Activated T-helper 1 cell treated with anti-CD3 and anti-CD28 coated beads, Interleukin-2, amount 50 U/mL, for 16 hours (primary cell): ENCODE measurements at places on chromosomes 3 and 15.
A peak's percentile ranks its signal among the peaks of the same experiment; 100 is the strongest.

- DNase-seq, result no peak
Measured at GRCh38 chr15:69762373-69763148, 309.9 kb downstream of the RPLP1 start.

GRCh38 chr3:104198131-104198530 lies 1168.6 kb upstream of the ALCAM start:
- no peak for DNase-seq

DNA sequence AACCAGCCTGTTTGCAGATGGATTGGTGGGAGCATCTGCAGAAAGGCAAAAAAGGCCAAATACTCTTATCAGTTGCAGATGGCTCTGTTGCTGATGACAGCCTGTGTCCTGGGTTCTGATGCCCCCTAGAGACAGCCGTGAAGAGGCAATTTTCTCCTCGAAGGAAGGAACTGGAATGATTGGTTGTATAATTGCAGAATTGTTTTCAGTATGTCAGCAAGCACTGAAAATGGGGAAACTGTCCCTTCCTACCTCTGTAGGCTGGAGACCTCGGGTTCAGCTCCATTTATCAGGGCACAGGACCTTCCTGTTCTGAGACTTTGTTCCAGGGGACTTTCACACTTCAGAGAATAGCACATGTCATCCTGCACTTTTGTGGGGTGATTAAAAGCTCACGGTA lies 103.0 kb downstream of the PGPEP1L start:
- no peak for DNase-seq

DNA sequence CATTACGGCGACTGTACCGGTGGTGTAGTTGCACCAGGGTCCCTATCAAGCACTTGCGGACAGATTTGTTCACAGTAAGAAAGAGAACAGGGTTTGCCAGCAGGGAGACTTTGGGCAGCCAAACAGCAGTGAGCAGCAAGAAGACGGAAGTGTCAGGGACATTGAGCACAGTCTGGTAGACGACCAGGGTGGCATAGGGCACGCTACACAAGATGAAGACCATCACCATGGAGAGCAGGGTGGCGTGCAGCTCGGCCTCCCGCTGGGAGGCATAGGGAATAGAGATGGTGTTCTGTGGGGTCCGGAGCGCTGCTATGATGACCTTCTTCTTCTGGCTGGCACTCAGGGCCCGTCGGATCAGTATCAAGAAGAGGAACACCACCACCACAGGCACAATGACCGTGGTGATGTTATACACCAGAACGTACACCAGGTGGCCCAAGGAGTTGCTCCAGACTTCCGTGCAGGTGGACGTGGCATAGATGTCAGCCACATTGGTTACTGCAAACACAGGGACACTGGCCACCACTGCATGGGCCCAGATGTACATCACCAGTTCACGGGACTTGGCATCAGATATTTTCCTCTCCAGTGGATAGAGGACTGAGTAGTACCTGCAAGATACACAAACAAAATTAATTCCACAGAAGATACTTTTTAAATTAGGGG lies 19.1 kb upstream of the FSIP1 start:
- DNase-seq, result no peak

- DNase-seq, result no peak
Measured at GRCh38 chr3:193774272-193774915, 181.4 kb downstream of the OPA1 start.

DNA sequence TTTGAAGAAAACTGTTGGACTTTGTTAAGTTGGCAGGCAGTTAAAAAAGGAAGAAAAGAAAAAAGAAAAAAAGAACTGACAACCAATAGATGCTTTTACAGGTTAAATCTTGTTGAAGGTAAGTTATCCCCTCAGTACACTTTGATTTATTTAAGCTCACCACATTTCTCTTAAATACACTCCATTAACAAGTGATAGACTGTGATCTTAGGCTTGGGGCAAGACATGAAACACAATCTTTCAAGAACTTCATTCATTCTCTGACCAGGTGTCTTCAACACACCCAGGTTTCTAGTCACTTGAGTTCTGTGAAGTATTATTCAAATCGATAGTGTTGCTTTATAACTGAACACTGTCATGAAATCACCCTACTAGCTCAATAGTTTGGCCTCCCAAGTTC lies 751.9 kb downstream of the ROBO1 start:
- no peak for DNase-seq

- DNase-seq, result no peak
Measured at GRCh38 chr3:190064112-190064511, 56.6 kb downstream of the P3H2 start.

- DNase-seq, result no peak
Measured at GRCh38 chr3:37718632-37719031, 143.0 kb upstream of the CTDSPL start.

- peak; percentile 83 for DNase-seq
Measured at GRCh38 chr3:183285828-183286457, 32.9 kb downstream of the B3GNT5 start.

DNA sequence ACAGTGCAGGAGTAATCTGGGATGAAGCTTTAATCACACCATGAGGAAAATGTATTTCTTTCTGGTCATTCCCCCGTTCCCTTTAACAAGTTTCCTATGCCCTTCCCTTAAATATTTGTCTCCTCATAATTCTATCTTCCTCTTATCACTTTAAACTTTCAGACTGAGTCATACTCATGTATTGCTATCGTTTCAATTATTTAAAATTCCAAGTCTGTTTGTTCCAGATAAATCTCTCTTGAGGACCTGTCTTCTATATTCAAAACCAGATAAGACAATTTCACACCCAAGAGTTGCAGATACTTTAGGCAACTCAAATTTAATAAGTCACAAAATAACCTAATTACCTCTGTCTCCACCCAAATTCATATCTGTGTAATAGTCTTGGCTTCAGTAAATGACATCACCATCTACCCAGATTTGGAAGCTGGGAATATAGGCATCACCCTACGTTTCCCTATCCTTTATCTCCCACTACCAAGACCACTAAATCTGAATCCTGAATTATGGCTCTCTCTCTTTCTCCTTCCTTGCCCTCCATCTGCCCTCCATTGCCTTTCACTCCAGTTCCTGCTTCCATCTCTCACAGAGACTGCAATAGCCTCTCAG lies 220.1 kb downstream of the PYDC2 start:
- DNase-seq, result no peak

GRCh38 chr3:139421040-139421439 lies 31.6 kb upstream of the COPB2 start:
- DNase-seq, result no peak

- no peak for DNase-seq
Measured at GRCh38 chr15:87743562-87743961, 513.0 kb downstream of the NTRK3 start.

GRCh38 chr3:157953565-157953964 lies 152.7 kb downstream of the SHOX2 start:
- no peak for DNase-seq

DNA sequence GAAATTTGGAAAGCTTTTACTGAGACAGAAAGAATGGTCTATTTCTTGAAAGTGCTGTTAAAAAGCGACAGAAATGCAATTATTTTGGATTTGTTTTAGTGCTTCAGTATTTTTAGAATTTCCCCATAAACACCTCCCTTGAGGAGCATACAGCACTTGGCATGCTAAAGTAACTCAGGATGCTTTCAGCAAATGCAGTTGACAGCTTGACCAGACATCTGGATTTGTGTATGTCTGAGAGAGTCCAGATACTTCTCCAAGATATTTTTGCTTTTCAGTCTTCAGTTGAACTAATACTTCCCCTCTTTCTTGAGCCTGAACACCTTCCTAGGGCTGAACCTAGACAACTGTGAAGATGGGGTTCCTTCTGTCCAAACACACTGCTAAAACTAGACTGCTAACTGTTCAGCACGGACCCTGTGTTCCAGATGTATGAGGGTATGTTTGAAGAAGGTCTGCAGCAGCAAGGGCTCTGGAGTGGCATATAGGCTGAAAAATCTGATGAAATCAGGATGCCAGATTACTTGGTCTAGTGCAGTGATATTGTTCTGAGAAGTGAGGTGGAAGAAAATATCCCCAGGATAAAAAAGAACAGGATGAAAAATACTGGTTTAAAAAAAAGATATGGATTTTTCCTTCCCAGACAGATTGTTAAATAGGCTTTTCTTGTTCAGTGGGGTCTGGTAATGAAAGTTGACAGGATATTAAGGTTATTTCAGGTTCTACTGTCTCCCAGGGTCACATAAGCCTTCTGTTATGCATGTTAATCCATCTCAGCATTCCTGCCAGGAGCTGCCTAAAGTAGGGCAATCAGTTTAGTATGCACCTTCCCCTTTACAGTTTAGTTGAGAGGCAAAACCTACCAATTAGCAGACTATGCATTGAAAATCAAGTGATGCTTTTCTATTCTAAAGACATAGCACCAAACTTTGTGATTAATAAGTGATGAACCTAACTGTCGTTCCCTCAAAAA lies 516.9 kb upstream of the TBL1XR1 start:
- no peak for DNase-seq

GRCh38 chr3:104805508-104805907 lies 561.2 kb upstream of the ALCAM start:
- DNase-seq, result no peak

DNA sequence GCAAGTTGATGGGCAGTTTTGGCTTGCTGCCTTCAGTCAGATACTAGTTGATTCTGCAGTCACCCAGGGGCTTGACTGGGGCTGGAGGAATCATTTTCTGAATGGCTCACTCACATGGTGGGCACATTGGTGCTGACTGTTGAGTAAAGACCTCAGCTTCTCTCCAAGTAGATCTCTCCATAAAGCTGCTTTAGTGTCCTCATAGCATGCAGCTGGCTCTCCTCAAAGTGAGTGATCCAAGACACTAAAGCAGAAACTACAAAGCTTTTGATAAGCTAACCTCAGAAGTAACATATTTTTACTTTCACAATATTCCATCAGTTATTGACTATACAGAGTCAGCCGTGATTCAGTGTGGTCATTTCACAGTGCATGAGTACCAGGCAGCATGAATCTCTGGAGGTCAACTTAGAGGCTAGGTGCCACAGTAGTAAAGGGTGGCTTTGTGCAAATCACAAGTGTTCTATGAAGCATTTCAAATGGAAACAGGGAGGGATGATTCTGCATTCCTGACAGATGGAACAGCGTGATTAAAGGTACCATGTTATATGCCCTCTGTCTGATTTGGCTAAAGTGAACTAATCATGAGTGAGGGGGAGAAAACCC lies 24.3 kb upstream of the ATP8B4 start:
- no peak for DNase-seq

DNA sequence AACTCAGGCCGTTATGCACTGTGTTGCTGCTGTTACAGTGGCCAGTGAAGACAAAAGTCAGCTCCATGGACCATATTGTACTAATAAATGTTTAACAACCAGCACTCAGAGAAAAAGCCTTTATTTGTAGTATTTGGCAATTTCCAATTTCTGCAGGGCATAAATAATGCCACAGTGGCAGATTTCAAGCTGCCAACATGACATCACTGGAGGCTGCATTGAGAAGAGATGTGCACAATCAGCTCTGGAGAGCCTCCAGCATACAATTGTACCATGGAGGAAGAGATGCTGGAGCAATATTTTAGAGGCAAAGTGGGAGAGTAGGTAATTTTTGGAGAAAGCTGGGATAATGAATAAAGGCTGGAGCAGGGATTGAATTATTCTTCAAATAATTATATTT lies 9.7 kb upstream of the ALCAM start:
- no peak for DNase-seq
